Endodermal cell (in vitro differentiated cells): ENCODE measurements at places on chromosomes 5 and 9. TPM values are rescaled to one million over a fixed set of nuclear protein-coding genes. Genes with fewer than 3 reads are reported as not detected.

The NRARP gene
- total RNA-seq = 12.1 and 15.9 TPM in 2 replicates

The TDRD7 gene
- total RNA-seq = 25.9 and 26.5 TPM in 2 replicates

The CARD9 gene
- total RNA-seq = 1.0 and 1.5 TPM in 2 replicates

The GCNT1 gene
- total RNA-seq = 75.1 to 202 TPM (median 76.1 TPM) in 3 replicates

The AGGF1 gene
- total RNA-seq = 22.3 to 30.1 TPM (median 24.4 TPM) in 3 replicates

The SLC9A3 gene
- 0.99 to 1.4 TPM (median 1.3 TPM) in 3 replicates for total RNA-seq

The P4HA2 gene
- 11.9 and 15.1 TPM in 2 replicates for total RNA-seq

The IL13 gene
- total RNA-seq = not detected in 2 replicates

The SPATA31A3 gene
- not detected in 2 replicates for total RNA-seq

The HBEGF gene
- 1.3 to 2.3 TPM (median 1.4 TPM) in 3 replicates for total RNA-seq

The SHC3 gene
- total RNA-seq = 1.3 and 1.6 TPM in 2 replicates

The STC2 gene
- 4.6 to 116 TPM (median 7.2 TPM) in 3 replicates for total RNA-seq

The TJP2 gene
- total RNA-seq = 53.0 and 65.4 TPM in 2 replicates

- DNase-seq = no peak
Observed at GRCh38 chr9:135299239-135299590, 180.4 kb upstream of the PPP1R26 start.

GRCh38 chr5:52922384-52922783, 66.8 kb upstream of the ITGA2 start:
- peak; percentile 66 for DNase-seq

DNA sequence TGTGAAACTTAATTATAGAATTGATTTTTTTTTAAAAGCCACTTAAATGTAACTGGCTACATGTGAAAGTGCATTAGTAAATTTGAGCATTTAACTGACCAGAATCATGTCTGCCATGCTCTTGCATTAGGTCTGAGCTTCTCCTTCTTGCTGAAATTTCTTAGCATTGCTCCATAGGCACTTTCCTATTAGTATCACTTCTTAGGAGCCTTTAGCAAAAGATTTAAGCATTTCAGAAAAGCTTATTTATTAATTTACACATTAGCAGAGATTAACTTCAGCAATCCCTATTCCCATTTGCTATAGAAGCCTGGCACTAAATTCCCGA, 211.0 kb downstream of the SNX18 start:
- DNase-seq = no peak

DNA sequence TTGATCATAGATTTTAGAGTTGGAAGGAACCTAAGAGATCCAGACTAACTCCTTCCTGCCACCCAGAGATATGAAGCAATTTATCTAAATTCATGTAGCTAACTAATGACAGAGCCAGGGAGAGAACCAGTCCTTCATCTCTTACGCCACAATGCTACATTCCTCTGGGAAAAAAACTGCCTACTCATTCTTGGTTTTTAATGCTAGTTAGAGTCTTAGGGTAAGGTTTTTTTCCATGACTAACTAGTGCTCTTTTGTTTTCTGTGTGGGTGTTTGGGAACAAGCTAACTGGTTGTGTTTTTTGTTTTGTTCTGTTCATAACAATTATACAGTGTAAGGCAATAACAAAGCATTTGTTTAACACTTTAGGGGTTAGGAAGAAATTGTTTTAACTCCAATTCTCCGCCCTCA, 52.4 kb downstream of the SLC44A1 start:
- no peak for DNase-seq

GRCh38 chr9:114737118-114737517, 55.1 kb upstream of the TEX48 start:
- no peak for DNase-seq

DNA sequence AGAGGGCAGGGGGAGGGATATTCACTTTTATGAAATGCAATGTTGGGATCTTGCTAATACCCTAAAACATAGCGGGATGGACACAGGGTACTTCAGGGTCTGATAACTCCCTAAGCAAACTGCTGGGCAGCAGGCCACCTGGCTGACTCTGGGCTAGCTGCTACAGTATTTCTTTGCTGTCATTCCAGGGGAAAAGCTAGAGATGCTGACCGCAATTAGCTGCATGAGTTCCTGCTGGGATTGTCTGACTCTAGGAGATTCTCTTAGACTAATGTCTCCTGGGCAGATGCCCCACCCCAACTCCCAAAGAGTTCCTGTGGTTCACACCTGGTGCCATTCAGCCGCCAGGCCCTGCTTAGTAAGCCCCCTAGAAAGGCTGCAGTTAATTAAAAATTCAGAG, 69.9 kb downstream of the PSAT1 start:
- DNase-seq = no peak

- peak; percentile 72 for DNase-seq
Observed at GRCh38 chr9:110111868-110112267, 96.1 kb downstream of the C9orf152 start.

GRCh38 chr9:109497226-109498153, 617 bp downstream of the PTPN3 start:
- peak; percentile 67 for DNase-seq

GRCh38 chr5:16675806-16676205, 59.0 kb upstream of the RETREG1 start:
- no peak for DNase-seq

DNA sequence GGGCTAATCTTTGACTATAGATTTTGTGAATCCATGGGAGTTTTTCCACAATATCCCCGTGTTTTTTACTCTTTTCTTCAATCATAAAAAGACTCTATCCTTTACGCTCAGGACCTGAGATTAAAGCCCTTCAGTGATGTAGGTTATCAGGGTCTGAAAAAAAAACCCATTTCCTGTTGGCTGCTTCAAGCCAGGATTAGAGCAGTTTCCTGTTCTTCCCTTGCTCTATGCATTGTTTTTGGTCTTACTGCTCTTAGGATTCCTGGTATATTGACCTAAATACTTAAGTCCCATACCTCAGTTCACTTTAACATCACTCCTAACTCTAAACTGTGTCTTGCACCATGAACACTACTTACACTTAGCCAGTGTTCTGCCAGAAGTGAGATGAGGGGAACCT, 319.3 kb upstream of the CHD1 start:
- no peak for DNase-seq

- DNase-seq = no peak
Observed at GRCh38 chr5:153594785-153595184, 104.3 kb downstream of the GRIA1 start.

DNA sequence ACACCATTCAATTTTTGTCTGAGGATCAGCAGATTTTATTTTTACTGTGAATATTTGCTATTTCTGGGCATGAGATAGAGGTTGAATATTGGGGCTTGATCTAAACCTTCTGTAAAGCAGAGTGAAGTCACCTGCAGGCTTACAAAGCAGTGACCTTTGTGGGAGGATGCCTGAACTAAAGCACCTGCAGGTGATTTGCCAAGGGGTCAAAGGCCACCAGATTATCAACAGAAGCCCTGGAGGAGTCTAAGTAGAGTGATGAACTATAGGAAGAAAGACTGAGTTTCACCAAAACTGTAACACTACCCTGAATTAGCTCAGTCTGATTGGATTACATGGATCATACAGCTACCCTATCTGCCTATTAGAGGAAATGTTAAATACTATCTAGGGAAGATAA, 144.3 kb upstream of the PRLR start:
- no peak for DNase-seq

DNA sequence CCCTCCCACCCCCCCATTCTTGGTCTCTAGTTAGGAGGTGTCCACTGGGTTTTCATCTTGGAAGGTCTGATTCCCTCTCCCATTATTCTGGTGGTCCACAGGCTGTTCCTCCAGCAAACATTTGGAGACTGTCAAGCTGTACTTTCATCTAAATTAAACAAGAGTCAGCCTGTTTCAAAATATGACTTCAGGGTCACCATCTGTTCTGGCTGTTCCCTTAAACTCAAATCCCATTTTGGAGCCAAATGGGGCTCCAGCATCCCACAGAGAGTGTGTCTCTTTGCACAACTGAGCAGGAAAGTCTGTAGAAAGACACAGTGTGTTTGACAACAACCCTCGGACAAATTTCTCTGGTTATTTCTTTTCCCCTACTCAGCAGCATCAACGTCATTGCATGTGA, 20.5 kb downstream of the COL15A1 start:
- no peak for DNase-seq

- DNase-seq = peak; percentile 30
Observed at GRCh38 chr9:121800376-121800775, 148.9 kb downstream of the DAB2IP start.

- no peak for DNase-seq
Observed at GRCh38 chr5:143534761-143535154, 131.3 kb upstream of the NR3C1 start.

- no peak for DNase-seq
Observed at GRCh38 chr9:115058684-115059315, 59.2 kb downstream of the TNC start.

DNA sequence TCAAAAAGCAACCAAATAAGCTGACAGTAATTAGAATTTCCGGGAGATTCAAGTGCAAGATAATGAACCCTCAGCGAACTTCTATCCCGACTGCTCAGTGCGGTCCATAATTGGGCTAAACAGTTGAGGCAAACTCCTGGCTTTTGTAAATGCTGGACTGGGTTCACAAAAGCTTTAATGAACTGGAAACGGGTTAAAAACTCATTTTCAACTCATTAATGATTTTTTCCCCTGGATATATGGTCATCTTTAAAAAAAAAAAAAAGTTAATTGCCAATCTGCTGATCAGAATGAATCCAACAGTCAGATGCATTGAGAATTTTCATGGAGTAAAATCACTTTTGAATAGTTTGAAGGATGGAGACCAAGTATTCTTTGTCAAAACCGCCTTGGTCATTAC, 79.5 kb upstream of the WWC1 start:
- no peak for DNase-seq

DNA sequence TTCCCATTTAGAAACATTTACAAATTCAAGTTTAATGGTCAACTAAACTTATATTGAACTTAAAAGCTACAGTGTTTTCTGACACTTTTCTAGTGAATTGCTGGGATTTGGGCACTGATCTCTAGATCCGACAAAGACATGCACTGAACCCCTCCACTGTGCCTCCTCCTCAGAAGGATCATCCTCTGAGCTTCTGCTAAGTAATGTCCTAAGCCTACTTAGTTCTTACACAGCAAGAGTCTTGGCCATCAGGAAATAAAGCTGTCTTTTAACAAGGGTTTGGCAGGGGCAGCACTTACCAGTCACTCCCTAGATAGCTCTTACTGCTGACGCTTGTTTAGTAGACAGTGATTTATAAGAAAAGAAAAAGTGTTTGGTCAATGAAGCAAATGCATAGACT, 50.5 kb downstream of the FAM81B start:
- no peak for DNase-seq

- no peak for DNase-seq
Observed at GRCh38 chr5:61910771-61911170, 395.2 kb upstream of the KIF2A start.

DNA sequence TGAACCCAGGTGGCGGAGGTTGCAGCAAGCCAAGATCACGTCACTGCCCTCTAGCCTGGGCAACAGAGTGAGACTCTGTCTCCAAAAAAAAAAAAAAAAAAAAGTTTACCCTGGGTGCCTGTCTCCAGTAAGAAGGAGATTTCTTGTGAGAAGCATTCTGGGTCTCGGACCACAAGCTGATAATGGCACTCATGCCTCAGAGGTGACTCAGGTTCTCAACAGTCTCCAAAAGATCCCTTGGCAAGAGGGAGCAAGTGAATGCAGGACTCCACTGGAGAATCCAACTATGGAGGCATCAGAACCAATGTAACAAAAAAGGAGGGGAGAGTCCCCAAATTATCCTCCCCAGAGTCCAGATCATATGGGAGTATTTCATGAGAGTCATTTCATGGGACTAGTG, 106.0 kb upstream of the LRRTM2 start:
- peak; percentile 7 for DNase-seq

DNA sequence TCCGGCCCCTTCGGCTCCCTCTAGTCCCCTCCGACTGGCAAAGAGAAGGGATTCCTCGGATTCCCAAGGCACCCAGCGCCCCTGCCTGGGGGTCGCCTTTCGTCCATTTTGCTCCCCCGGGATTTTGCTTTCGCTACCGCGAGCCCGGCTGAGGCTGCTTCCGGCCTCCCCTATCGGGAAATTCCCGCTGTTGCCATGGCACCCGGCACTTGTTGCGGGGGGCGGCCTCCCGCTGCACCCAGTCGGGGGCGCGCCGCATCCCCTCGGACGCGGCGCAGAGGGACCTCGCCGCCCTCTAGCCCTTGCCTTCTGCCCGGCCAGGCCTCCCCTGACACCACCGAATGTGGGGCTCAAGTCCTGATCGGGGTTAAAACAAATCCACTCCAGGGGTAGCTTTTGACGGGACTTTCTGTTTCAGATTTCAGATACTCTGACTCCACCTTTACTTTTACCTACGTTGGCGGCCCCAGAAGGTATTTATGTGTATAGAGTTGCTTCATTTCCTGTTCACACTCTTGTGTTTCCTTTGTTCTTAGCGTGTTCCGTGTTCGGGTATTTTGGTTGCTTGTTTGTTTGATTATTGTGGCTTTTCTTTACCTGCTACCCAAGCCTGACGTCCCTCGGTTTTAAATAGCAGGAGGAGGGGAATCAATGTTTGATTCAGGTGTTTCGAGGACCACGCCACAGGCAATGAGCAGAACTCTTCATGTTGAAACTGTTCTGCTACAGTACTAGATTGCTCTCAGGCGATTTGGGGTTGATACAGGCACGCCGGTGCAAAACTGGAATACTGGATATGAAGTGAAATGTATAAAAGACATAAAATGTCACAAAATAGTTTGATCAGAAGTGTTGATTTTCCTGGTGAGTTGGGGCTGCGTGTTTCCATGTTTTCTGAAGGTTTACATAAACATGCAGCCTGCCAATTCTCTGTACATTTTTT, 1.5 kb downstream of the PARP8 start:
- peak; percentile 86 for DNase-seq

GRCh38 chr5:151157426-151158286, at the start of gene ANXA6:
Gene ANXA6, minus strand, starts transcription at chr5:151157779. Its CDS starts 9,878 bp downstream, at chr5:151147901.
- DNase-seq = peak; percentile 92

- no peak for DNase-seq
Observed at GRCh38 chr5:55136521-55136920, 23.4 kb upstream of the GPX8 start.

DNA sequence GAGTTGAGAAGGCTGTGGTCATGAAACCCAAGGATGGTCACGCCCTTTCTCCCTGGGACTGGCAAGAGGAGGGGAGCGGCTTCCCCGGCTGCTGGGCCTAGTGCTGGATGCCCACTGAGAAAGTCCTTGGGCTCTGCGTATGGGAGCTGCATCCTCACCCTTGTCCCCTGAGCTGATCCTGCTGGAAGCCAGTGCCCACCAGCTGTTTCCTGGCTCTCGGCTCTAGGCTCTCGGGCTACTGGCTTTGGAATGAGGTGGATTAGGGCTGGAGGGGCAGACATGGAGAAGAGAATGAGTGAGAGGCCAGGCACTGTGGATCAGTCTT, 149.3 kb upstream of the PPP1R26 start:
- no peak for DNase-seq

DNA sequence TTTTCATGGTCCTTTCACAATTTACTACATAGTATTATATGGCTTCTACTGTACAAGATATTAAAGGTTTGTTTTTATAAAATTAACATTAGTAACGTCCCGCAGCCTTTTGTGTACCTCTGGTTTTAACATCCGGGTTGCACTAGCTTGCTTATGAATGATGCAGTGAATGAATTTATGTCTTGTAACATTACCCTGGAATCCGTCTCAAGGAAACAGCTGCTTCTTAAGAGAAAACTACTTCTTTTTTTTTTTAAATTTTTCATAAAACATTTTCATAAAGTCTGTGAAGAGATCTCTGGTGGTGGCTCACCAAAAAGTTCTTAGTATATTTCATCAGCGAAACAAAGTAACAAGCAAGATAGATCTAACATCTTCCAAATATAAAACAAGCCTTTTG, 23.6 kb downstream of the MARCHF3 start:
- no peak for DNase-seq

GRCh38 chr9:34663303-34663605, 797 bp upstream of the CCL27 start:
- DNase-seq = no peak
